Activated T-helper 2 cell treated with anti-CD3 and anti-CD28 coated beads, Interferon-gamma antibody, Interleukin-2, Interleukin-4, amounts not matched to agents 10 μg/mL and 5 μg/mL and 100 μg/mL, durations not matched to agents 14 hours and 24 hours and 36 hours (primary cell): ENCODE measurements at places on chromosomes 2 and 18. TPM values are rescaled to one million over a fixed set of nuclear protein-coding genes. Genes with fewer than 3 reads are reported as not detected.

FAM237A gene
- not detected in 2 replicates for total RNA-seq

MBP gene
- 53.7 and 54.3 TPM in 2 replicates for total RNA-seq

DHRS9 gene
- total RNA-seq = 3.3 and 3.6 TPM in 2 replicates

LAMA3 gene
- 0.05 TPM in 1 of 2 replicates, not detected in the other for total RNA-seq

TXNDC2 gene
- 0.21 and 0.39 TPM in 2 replicates for total RNA-seq

TRIM43 gene
- 0.11 and 0.25 TPM in 2 replicates for total RNA-seq

SPC25 gene
- total RNA-seq = 18.4 and 18.5 TPM in 2 replicates

RRM2 gene
- total RNA-seq = 374 TPM in 2 replicates

GRCh38 chr2:218853766-218854165 lies 5.8 kb upstream of the WNT6 start:
- peaks cover 7% of the 10 kb centered on the region for H3K4me1 ChIP-seq
- DNase-seq = no peak
- H3K4me3 ChIP-seq = no peak overlapping the region
- no peak overlapping the region for H3K27ac ChIP-seq
- H3K36me3 ChIP-seq = no peaks in the 10 kb centered on the region

DNA sequence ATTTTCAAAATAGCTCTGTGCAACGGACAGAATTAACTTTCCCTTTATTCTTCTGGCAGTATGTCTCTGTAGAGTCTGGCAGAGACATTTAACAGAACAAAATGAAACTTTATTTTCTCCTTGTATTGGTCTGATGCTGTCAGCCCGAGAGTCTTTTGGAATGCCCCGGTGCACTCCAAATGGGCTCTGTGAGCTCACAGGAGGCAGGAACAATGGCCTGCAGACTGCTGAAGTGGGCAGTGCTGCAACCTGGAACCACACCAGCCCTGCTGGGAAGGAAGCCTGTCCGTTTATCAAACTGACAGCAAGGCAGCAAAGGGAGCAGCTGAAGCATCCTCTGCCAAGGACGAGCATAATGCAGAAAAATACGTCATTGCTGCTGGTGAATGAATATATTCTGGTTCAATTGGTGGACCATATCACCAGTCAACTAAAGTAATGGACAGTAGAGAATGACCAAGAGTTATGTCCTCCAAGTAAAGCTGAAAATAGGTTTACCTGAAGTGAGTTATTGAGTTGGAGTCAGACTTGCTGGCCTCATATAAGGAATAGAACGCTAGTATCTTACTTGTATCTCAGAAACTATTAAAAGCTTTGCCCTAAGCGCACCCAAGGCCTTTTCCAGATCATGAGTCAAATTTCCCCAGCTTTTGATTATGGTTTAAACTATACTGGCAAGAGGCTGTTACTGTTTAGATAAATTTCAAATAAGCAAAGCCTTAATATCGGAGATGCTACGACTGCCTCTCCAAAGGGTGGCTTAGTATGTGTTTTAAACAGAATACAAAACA lies 207.6 kb upstream of the TANK start:
- H3K27me3 ChIP-seq = peaks cover 10% of the 10 kb centered on the region
- H3K4me1 ChIP-seq = no peaks in the 10 kb centered on the region
- H3K36me3 ChIP-seq = no peaks in the 10 kb centered on the region
- H3K4me3 ChIP-seq = no peak overlapping the region

DNA sequence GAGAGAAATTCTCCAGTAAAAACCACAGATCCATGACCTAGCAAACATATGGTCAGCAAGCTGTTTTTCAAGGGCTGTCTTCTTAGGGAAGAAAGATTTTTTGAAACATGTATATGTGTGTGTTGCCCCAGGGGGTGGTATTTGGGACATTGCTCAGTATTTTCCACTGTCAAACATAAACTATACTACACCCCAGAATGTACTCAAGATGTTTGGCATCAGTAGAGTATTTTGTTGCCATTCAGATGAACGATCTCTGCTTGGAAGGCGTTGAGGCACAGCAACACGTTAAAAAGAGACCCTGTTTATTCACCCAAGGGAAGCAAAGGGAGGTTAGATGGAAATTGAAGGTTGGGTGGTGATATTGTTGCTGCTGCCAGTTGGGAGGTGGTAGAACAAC lies 30.0 kb downstream of the EEF1B2 start:
- H3K4me1 ChIP-seq = no peaks in the 10 kb centered on the region
- H3K27ac ChIP-seq = no peak overlapping the region
- no peaks in the 10 kb centered on the region for H3K36me3 ChIP-seq
- no peak overlapping the region for H3K4me3 ChIP-seq

GRCh38 chr2:61255580-61256437 lies 93.8 kb downstream of the C2orf74 start:
- H3K4me3 ChIP-seq = no peak overlapping the region
- no peak overlapping the region for H3K27ac ChIP-seq
- peaks cover 51% of the 10 kb centered on the region for H3K36me3 ChIP-seq
- no peak for DNase-seq
- H3K4me1 ChIP-seq = peaks cover 7% of the 10 kb centered on the region

- no peaks in the 10 kb centered on the region for H3K4me1 ChIP-seq
- no peak overlapping the region for H3K4me3 ChIP-seq
- no peak overlapping the region for H3K27ac ChIP-seq
- DNase-seq = no peak
- H3K36me3 ChIP-seq = no peaks in the 10 kb centered on the region
Measured at GRCh38 chr2:39306626-39307025, 62.9 kb upstream of the CDKL4 start.

DNA sequence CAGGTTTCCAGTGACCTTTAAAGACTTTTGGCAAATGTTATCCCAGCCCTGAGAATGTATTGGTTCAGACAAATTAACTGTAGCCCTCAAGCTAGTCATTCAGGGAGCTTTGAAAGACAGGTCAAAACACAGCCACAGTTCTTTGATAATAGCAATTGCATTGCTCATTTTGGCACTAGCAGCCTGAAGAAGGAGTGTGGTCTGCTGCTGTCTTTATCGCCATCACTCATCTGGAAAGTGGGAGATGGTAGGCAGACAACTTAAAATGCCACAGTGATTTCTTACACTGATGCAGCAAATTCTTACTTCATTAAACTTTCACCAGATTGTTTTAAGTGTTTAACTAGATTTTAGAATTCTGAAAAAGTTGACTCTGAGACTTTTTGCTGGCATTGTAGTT lies 47.2 kb downstream of the DOK6 start:
- H3K36me3 ChIP-seq = no peaks in the 10 kb centered on the region
- no peak for DNase-seq
- no peaks in the 10 kb centered on the region for H3K27me3 ChIP-seq
- no peaks in the 10 kb centered on the region for H3K4me1 ChIP-seq

DNA sequence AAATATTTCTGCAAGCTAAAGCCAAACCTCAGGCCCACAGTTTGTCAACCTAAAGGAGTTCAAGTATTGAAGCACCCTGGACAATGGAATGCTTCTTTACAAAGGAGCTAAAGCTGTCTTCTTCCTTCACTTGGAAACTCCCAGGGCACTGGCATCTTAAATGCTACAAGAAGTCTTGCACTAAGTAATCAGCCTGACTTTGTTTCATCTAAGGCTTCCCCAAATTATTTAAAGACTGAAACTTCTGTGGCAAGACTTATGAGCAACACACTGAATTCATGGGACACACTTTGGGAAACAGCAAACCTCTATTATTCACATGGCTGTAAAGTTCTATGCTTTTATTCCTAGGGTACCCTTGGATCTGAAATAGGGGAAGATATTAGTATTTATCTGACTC lies 14.7 kb downstream of the PID1 start:
- no peak overlapping the region for H3K27ac ChIP-seq
- no peaks in the 10 kb centered on the region for H3K4me1 ChIP-seq
- DNase-seq = no peak
- H3K36me3 ChIP-seq = no peaks in the 10 kb centered on the region
- H3K4me3 ChIP-seq = no peak overlapping the region
- no peaks in the 10 kb centered on the region for H3K27me3 ChIP-seq

GRCh38 chr2:98445177-98445682 lies 572 bp downstream of the INPP4A start:
- H3K36me3 ChIP-seq = peaks cover 9% of the 10 kb centered on the region
- peak overlapping the region; percentile 86 for H3K4me3 ChIP-seq

DNA sequence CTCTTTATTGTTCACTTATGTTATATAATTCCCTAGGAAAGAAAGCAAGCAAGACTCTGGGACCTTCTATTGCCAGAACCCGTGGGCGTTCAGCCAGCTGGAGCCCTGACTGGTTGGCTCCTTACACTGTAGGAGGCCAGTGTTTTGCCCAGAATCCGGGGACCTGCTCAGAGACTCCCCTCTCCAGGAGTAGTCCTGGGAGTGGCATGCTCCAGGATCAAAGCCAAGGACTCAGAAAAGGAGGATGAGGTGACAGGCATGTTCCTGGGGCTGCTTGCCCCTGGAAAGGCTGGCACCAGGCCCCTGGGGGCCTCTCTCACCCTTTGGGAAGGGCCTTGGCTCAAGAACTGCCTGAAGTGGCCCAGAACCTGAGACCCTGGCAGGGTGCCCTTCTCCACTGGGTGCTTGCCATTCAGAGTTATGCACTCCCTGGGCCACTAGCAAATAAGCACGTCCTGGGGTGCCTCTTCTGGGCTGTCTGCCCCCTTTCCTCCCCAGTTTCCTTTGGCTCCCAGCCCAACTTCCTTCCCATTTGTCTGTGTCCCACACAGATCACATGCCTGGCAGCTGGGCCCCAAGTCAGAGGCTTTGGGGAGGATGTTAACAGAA lies 19.6 kb upstream of the KIF3C start:
- peaks cover 3% of the 10 kb centered on the region for H3K4me1 ChIP-seq
- no peak for DNase-seq
- H3K27me3 ChIP-seq = peaks cover 9% of the 10 kb centered on the region
- no peaks in the 10 kb centered on the region for H3K36me3 ChIP-seq

DNA sequence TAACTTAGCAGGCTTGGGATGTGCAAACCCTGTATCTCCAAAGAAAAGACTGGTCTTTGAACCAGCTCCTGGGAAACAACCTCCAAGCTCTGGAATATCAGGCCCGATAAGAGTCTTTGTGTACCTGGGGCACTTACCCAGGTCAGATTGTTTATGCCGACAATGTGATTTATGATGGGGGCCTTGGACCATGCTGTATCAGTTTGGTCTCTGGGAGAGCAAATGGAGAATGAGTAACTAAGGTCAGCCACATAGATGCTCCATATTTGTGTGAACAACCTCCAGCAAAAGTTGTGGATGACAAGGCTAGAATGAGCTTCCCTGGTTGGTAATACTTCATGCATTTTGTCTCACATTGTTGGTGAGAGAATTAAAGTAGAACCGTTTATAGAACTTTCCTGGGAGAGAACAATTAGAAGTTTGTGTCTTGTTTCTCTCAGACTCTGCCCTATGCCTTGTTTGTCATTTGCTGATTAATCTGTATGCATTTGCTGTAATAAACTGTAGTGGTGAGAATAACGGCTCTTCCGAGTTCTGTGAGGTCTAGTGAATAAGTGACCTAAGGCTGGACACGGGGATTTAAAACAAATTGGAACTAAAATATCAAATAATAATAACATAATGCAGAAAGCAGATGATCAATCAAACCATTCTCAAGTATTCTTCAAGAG lies 259.1 kb downstream of the XIRP2 start:
- DNase-seq = no peak
- H3K27me3 ChIP-seq = no peaks in the 10 kb centered on the region
- H3K4me3 ChIP-seq = no peak overlapping the region

- peaks cover 9% of the 10 kb centered on the region for H3K27me3 ChIP-seq
- no peak overlapping the region for H3K4me3 ChIP-seq
- H3K27ac ChIP-seq = no peak overlapping the region
- no peaks in the 10 kb centered on the region for H3K36me3 ChIP-seq
- no peaks in the 10 kb centered on the region for H3K4me1 ChIP-seq
Measured at GRCh38 chr2:232658217-232658785, 24.9 kb downstream of the EFHD1 start.

GRCh38 chr2:21396252-21396651 lies 272.5 kb downstream of the TDRD15 start:
- no peak for DNase-seq
- no peaks in the 10 kb centered on the region for H3K36me3 ChIP-seq

GRCh38 chr2:126777620-126777978 lies 121.1 kb upstream of the TEX51 start:
- no peak overlapping the region for H3K27ac ChIP-seq
- peak overlapping the region; percentile 87 for H3K4me3 ChIP-seq
- H3K36me3 ChIP-seq = no peaks in the 10 kb centered on the region
- no peak for DNase-seq
- H3K4me1 ChIP-seq = peaks cover 6% of the 10 kb centered on the region
- peaks cover 24% of the 10 kb centered on the region for H3K27me3 ChIP-seq

DNA sequence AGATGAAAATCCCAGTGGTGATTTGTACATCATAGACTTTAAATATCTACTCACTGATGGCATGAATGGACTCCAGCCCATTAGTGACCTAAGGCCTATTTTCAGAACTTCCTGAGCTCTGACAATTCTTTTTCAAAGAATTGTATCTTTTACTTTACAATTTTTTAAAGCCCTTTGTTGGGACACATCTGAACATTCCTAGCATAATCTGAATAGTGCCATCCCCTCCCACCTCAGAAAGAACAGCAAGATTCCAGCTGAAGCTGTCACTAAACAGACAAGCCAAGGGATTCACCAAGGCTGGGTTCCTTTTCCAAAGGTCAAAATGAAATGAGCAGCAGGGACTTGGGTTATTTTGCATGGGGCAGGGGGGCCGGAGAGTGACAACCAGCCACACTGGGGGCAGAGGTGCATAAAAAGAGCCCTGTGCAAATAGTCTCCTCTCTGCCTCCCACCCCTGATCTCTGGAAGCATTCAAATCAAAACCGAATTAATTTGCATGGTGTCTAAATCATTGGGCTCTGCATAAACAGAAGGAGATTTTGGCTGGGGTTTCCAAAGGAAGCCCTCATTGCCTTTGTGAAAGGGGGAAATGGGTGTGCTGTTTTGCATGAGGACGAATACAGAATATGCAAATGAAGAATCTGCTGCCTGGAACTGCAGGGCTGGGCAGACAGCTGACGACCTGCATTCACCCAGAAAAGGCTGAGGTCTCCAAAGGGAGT lies 17.2 kb downstream of the EPHA4 start:
- DNase-seq = no peak
- H3K27ac ChIP-seq = no peak overlapping the region
- H3K4me3 ChIP-seq = no peak overlapping the region
- peaks cover 4% of the 10 kb centered on the region for H3K4me1 ChIP-seq
- no peaks in the 10 kb centered on the region for H3K36me3 ChIP-seq
- H3K27me3 ChIP-seq = peaks cover 1% of the 10 kb centered on the region

- no peak for DNase-seq
- H3K4me1 ChIP-seq = no peaks in the 10 kb centered on the region
- H3K36me3 ChIP-seq = no peaks in the 10 kb centered on the region
- no peak overlapping the region for H3K27ac ChIP-seq
- H3K27me3 ChIP-seq = peaks cover 2% of the 10 kb centered on the region
Measured at GRCh38 chr18:46953195-46953594, 35.8 kb downstream of the KATNAL2 start.
